ENCODE measurements at places on chromosomes 2 and 18.

DNA sequence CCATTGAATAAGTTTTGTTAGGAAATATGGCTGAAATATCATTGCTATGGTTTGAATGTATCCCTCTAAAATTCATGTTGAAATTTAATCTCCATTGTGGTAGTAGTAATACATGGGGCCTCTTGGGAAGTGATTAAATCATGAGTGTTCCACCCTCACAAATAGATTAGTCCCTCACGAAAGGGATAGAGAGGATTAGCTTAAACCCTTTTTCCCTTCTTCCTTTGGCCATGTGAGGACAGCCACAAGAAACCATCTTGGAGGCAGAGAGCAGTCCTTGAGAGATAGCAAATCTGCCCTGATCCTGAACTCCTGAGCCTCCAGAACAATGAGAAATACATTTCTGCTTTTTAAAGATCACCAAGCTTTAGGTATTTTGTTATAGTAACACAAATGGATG lies 274.2 kb downstream of the CDH19 start:
- no peak for DNase-seq

DNA sequence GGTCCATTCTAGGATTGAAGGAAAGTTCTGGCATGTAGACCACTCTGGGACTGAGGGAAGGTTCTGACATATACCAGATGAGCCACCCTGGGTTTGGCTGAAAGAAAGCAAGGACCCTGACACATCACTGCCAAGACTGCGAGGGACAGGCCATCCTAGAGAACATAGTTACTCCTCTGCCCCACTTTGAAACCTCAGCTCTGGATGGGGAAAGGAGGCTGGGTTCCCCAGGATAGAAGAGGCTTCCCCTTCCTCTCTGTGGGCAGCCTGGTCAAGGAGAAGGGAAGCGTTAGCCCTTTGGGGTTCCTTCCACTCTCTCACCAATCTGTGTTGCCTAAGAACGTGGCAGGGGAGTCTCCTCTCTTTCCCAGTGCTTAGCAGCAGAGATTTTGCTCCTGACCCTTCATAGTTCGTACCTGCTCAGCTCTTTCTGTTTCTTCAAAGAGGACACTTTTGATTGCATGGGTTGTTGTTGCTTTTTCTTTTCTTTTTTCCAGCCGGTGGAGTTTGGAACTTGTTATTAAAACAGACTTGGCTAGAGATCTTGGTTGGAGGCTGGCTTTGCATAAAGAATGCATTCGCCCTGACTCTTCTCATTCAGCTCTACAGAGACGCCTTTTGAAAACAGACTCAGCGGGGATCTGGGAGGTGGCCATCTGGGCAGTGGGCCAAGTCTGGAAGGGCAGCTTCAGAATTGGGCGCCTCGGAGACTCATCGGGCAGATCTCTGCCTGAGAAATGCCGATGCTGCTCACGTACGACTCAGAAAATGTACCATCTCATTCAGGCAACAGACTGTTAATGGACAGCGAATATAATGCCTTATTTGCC lies 166.1 kb downstream of the CLIP4 start:
- peak; percentile 39 for DNase-seq

DNA sequence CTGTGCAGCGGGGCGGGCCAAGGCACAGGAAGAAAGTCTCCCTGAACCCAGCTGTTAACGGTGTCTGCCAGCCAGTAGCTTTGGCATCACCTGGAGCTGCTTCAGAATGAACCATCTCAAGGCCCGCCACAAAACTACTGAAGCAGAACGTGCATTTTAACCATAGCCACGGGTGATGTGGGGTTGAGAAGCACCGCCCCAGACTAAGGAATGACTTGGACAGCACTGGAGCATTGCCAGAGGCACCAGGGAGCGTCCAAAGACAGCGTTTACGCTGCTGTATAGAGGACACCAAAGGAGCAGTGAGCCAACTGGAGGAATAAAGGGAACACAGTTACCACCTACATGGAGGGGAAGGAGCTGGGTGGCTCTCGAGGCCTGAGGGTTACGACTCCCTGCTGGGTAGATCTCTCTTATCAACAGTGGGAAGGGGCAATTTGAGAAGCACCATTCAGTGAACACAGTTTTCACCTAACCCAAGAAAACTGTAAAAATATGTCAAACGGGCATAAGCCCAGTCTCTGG lies 28.4 kb upstream of the LONRF2 start:
- no peak for DNase-seq

DNA sequence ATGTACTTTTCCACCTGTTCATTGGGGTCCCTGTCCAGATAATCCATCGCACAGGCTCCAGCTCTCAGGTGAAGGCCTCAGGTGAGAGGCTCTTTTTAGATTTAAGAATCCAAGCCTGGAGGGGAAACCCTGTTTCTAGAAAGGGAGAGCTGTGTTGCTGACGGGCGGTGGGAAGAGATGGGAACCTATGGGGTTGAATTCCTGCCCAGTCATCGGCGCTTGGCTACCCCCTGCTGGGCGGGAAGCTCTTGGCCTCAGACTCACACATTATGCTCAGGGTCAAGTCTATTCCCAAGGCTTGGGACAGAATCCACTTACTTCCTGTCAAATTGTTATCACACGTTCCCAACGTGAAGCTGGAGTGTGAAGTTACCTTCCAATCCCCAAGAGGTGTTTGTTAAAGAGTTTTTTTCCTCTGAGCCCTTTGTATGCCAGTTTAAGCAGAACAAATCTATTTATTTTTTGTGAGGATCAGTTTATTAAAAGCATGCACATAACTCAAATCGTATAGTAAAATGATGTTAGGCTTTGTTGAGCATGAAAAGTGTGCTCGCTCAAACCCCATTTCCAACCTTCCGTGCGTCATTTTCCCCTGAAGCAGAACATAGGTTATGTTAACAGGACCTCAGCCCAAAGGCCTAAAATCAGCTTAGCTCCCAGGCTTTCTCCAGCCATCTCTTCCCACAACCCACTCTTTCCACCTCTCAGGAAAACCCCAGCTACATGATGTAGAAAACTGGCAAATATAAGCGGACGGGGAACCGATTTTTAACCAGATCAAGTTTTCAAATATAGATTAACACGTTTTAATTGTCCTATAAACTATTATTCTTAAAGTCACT lies 181.7 kb upstream of the ETAA1 start:
- peak; percentile 13 for DNase-seq

GRCh38 chr18:2096551-2096950 lies 474.8 kb downstream of the METTL4 start:
- DNase-seq, result no peak

DNA sequence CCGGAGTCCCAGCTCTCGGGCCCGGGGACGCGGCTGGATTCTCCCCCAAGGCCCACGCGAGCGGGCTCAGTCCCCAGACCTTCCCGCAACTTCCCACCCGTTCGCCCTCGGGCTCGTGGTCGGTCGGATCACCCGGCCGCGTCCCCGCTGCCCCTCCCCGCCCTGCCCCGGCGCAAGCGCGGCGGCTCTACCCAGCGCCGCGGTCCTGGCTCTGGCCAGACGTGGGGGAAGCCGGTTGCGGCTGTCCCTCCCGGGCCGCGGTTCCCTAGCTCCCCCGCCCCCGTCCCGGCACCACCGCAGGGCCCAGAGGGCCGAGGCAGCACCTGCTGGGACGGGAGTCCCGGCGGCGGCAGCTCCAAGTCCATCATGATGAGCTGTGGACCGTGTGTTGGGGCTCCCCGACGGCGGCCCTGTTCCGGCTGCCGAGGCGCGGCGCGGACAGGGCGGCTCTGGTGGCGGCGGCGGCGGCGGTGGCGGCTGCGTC lies 276 bp downstream of the NFE2L2 start:
- DNase-seq, result no peak

DNA sequence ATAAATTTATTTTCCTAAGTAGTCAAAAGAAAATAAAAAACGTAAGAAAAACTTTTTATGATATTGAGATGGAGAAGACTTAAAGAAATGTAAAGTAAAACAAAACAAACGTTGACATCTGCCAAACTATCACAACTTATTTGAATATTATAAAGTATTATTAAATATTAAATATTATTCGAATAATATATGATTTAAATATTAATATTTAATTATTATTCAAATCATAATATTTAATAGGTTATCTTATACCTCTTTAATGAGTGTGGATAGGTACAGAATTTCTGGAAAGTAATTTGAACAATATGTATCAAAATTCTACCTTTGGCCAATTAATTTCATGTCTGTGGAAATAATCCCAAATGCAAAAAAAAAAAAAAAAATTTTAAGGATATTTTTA lies 278.7 kb downstream of the RAD51AP2 start:
- DNase-seq, result no peak

DNA sequence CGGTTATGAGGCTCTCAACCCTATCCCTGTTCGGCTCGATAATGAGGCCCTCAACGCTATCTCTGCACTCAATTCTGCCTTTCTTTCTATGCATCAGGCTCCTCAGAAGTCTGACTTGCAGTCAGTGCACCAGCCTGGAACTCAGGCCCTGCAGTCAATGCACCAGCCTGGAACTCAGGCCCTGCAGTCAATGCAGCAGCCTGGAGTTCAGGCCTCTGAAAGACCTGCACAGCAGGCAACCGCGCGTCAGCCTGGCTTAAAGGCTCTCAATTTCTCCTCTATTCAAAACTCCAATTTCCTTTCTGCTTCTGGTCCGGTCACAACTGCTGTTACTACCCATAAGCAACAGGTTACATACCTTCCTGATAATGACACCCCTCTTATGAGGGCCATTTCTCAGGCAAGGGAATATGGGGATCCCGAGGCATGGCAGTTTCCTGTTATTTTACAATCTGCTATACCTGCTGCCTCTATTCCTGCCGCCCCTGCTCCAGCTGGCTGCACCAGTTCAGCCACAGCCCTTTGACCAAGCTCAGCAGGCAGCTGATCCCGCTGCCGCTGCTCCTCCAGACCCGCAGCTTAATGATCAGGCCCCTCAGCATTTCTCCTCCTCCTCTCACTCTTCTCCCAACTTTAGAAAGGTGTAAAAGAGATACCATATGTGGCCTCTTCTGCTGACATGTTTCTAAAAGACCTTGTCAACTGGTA lies 933.6 kb upstream of the FANCL start:
- DNase-seq, result no peak

DNA sequence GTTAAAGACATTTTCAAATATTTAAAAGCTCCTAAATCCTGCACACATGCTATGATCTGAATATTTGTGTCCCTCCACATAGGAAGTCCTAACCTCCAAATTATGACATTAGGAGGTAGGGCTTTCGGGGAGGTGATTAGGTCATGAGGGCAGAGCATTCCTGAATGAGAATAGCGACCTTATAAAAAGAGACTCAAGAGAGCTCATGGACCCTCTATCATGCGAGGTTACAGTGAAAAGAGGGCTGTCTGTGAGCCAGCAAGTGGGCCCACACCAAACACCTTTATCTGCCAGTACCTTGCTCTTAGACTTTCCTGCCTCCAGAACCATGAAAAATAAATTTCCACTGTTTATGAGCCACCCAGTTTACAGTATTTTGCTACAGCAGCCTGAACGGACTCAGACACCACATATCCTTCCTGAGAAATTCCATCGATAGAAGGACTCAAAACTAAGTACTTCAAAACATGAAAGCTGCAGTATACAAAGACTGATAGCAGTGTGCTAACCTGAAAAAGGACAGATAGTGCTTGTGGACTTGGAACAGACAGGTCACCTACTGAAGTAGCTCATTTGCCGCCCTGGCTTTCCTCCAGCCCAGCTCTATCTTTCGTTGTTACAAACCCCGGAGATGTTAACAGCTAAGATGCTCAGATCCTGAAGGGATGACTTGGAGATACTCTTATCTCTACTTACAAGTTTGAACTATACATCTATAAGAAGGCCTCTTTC lies 13.8 kb downstream of the FAM210A start:
- no peak for DNase-seq

- DNase-seq, result peak; percentile 80
These were observed 166.6 kb downstream of the TNS1 start for GRCh38 chr2:217835931-217836891.

- no peak for DNase-seq
These were observed 206.4 kb upstream of the NCKAP5 start for GRCh38 chr2:133774654-133775015.

DNA sequence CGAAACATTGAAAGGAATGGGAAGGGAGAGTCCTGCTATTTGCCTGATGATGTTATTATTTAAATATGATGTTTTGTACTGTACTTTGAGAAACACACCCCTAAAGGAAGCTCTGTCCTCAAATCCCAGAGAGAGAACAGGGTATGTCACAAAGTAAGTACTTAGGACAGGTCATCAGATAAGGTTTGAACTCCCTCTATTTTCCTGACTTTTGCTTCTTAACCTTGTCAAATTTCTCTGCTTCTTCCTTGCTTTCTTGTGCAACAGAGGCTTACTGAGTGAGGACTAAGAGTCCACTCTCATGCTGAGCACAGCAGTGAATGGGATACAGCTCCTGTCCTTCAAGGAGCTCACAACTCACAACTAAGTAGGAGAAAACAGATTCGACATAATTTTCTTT lies 3.7 kb downstream of the DGUOK start:
- DNase-seq, result no peak

- peak; percentile 77 for DNase-seq
These were observed 89.5 kb downstream of the CERS6 start for GRCh38 chr2:168545439-168546082.

- DNase-seq, result no peak
These were observed 93.1 kb downstream of the MBP start for GRCh38 chr18:77039196-77040130.

GRCh38 chr2:11564816-11565567 lies 31.1 kb downstream of the GREB1 start:
- DNase-seq, result no peak

DNA sequence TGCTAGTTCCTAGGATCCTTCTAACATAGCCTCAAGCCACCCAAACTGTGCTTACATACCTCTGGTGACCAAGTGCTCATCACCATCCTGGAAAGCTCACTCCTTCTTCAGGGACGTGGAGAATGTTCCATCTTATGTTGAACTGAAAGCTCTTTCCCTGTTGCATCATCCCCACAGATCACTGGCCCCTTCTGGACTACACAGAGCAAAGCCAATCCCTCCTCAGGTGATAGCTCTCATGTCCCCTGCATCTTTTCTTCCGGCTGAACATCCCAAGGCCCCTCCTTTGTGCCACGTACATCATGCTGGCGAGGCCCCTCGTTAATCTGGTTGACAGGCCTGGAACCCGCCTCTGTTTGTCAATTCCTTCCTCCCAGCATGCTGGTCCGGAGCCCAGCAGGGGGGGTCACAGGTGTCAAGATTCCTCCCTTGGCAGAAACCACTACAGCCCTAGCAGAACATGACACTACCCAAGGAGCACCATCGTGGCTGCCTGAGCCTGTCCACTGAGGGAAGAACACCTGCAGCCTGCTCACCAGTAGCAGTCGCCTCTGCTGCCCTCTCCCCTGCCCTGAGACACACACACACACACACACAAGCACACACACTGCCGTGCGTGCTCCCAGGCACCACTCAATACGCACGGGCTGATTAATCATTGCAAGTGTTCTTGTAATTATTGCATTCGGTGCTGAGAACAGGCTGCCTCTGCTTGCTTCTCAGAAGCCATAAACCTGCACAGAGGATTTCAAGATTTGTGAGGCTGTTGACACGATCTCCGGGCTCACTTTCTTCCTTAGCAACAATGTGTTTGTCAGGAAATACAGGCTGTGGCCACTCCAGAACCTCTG lies 6.3 kb upstream of the KCNK3 start:
- no peak for DNase-seq

- peak; percentile 92 for DNase-seq
These were observed 127.9 kb upstream of the SH3BP4 start for GRCh38 chr2:234823877-234824376.

Measured in HFFc6 (cell line).